ENCODE measurements at places on chromosomes 11 and 22.
A peak's percentile ranks its signal among the peaks of the same experiment; 100 is the strongest.

GRCh38 chr11:15289723-15290122, 175.0 kb downstream of the INSC start:
- no peak for DNase-seq

GRCh38 chr11:120235024-120235628, 4.8 kb upstream of the POU2F3 start:
- DNase-seq, result no peak

DNA sequence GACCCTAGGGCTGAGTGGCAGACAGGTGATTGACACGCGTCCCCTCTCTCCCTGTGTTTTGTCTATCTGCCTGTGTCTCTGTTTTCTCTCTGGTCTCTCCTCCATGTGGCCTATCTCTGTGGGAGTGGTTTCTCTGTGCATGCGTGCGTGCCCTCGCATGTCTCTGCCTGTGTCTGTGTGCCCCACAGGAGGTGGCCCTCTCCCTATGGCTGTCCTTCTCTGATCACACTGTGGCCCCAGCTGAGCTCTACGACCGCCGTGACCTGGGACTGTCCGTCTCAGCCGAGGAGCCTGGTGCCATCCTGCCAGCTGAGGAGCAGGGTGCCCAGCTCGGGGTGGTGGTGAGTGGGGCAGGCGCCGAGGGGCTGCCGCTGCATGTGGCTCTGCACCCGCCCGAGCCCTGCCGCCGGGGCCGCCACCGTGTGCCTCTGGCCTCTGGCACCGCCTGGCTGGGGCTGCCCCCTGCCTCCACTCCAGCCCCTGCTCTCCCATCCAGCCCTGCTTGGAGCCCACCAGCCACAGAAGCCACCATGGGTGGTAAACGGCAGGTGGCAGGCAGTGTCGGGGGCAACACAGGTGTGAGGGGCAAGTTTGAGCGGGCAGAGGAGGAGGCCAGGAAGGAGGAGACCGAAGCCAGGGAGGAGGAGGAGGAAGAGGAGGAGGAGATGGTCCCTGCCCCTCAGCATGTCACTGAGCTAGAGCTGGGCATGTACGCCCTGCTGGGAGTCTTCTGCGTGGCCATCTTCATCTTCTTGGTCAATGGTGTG, 11.6 kb downstream of the TMEM132A start:
- no peak for DNase-seq

DNA sequence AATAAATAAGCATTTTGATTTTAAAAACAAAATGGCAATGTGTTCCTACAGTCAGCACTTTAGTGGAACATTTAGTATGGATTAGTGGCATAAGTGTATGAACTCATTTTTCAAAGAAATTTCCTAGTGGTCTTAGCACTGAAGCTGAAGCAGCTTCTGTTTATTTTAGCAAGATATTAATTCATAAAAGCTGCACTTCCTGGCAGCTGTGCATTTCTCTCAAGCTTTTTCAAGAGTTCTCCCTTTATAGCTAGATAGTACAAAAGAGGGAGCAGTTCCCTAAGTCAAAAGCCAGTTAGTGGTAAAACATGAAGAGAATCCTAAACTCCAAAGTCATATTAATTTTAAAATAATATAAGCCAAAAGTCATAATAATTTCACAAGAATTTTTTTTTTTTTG, 1036.0 kb upstream of the CCDC90B start:
- no peak for DNase-seq

DNA sequence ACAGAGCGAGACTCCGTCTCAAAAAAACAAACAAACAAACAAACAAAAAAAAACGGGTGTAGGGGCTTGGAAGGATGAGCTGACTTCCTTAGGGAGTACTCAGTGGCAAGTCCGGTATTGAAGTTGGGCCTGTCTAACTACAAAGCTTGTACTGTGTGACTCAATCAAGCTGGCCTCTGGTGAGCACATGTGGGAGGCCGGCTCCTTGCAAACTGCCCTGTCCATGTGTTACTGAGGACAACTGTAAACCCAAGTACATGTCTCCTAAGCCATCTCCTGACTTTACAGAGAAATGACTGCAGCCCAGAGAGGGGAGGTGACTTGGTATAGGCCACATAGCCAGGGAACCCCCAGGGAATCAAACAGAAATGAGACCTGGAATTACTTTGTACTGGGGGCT, 11.6 kb downstream of the RIBC2 start:
- DNase-seq, result no peak

DNA sequence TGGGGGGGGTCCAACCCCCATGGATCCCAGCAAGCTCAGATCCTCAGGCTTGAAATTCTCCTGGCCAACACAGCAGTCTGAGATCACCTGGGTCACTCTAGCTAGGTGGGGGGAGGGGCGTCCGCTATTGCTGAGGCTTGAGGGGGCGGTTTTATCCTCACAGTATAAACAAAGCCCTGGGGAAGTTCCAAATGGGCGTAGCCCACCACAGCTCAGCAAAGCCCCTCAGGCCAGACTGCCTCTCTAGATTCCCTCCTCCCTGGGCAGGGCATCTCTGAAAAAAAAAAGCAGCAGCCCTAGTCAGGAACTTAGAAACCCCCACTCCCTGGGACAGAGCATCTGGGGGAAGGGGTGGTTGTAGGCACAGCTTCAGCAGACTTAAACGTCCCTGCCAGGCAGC, 16.7 kb downstream of the TRPC6 start:
- no peak for DNase-seq

DNA sequence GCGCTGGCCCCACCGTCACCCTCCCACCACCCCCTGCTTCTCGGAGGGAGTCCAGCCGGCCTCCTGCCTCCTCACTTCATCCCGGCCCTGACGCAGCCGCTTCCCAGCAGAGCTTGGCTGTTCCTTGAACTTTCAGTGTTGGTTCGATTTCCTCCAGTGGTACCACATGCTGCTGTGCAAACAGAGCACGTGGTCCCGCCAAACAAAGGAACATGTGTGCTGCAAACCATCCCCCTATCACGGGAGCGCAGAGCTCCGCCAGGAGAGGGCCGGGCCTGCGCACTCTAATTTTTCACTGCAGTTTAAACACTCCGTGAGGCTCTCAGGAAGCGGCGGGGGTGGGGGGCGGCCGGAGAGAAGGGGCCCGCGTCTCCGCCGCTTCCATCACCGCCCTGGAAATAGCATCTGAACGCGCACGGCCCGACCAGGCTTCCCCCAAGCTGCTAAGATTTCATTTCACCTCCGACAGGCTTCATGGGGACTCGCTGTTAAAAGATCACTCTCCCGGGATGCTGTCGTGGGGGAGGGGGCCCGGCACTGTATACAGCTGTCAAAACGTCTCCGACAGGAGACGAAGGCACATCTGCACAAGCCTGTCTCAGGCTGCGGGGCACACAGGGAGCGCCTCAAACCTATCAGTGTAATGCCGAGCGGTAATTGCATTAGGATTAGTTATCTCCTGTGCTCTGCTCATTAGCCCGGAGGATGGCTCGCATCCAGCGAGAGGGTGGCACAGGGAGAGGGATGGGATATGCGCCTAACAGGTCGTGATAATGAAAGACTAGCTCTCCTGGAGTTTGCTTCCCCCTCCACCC, 269.9 kb upstream of the SORL1-AS1 start:
- DNase-seq, result peak; percentile 42

DNA sequence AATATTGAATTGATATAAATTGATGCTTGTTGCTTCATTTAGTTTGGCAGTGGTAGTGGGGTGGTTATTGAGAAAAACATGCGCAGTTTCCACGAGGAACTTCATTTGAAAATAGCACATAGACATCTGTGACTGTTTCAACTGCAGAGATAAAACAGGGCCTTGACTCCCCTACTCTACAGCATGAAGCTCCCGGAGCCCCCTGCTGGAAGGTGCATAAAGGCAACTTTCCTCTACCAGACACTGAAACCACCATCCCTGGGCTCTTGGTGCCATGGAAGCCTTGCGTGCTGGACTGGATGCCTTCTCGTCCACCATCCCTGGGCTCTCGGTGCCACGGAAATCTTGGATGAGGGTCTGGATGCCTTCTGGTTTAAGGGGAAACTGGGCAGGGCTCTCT, 195.9 kb downstream of the CSNK2A3 start:
- no peak for DNase-seq

GRCh38 chr11:47271328-47271727, 1.4 kb downstream of the MADD start:
- no peak for DNase-seq

- no peak for DNase-seq
Measured at GRCh38 chr22:36016684-36017083, 11.9 kb downstream of the RBFOX2 start.

- DNase-seq, result no peak
Measured at GRCh38 chr22:50140615-50141014, 29.9 kb upstream of the PANX2 start.

DNA sequence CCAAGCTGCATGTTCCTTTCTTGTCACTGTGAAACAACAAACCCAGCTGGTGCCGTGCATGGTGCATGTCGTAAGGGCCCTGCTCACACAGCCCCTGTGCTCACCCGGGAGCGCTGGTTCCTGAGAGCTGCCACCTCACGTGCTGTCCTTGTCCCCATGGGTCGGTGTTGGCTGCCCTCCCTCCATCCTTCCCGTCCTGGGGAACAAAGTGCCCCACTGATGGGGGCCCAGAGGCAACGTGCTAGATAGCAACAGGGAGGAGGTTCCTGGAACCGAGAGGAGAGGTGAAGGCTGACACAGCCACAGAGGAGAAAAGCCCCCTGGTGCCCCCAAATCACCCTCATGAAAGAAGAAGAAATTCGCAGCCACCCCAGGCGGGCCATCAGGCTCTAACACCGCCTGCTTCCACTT, 56.6 kb upstream of the SLC22A12 start:
- no peak for DNase-seq

Data from BJ (cell line).